EL (cell line): ENCODE measurements at places on chromosomes 2 and 18.
A peak's percentile ranks its signal among the peaks of the same experiment; 100 is the strongest.

DNA sequence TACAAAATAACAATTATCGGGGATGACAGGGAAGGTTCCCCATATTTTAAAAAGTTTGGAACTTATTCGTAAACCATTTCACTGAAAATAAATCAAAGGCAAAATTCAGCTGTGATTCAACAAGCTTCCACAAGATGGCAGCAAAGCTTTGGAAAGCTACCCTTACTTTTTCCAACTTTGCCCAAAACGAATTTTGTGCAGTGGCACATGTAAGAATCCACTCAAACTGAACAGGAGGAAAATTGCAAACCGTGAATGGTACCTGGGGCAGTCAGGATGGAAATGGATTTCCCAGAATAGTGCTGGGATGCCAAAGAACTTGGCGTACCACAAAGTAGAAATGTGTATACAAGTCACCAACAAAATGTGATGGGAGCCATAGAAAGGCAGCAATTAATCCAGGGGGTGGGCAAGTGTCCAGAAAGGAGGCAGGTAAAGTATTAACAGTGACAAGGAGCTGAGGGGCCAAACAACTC lies 10.7 kb downstream of the RPL31 start:
- DNase-seq = peak; percentile 54

DNA sequence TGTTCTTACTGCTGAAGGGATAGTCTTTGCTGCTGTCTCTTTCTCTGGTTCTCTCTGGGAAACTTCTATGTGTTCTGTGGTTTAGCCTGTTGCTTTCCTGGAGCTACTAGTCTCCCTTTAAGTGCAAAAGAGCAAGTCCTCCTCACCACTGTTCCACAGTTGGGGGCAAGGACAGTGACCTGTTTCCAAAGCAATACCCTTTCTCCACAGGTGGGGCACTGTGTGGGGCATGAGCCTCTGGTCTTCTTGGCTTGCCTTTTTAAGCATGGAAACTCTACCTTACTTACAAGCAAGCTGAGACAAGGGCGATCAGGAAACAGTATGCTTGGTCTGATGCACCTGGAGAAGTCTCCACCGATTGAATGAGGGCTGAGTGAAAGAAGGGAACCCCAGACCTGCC lies 156.7 kb downstream of the CPS1 start:
- DNase-seq = no peak

DNA sequence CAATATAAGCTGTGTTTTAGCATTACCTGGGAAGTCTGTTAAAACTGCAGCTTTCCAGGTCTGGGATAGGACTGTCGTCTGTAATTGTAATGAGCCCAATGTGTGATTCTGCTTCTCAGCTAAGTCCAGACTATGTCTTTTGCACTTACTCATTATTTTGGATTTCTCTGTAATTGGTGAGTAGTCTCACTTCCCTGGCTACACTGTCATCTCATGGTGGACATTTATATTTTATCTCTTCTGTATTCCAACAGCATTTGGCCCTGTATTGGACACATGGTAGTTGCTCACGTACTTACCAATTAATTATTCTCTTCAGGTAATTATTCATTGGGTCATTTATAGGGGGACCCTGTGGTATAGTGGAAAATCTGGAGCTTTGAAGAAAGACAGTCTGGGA lies 28.0 kb downstream of the LHCGR start:
- DNase-seq = no peak

DNA sequence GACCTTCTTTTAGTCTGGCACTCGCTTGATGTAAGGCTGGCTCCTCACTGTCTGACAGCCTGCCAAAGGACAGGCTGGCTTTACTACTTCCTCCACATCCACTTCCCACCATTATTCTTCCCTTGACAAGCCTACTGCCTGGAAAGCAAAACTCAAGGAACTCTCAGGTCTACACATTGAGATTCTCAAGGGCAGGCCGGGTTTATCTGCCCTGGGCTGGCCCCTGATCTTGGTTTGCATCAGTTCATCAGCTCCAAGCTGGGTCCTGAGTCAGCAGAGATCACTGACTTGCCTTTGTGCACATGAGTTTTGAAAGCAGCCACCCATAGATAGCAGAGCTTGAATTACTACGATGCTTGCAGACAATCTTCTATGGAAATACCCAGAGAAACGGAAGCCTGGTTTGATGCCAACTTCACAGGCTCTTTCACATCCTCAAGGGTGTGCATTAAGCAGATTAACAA lies 53.9 kb downstream of the KCTD18 start:
- DNase-seq = no peak
